Stimulated activated CD8-positive, alpha-beta memory T cell treated with anti-CD3 and anti-CD28 coated beads, Interleukin-15, amount 100 ng/mL, for 1 hour (primary cell): ENCODE measurements at places on chromosomes 7 and 10.

- no peak for DNase-seq
These were observed 130.8 kb downstream of the CUL2 start for GRCh38 chr10:34959321-34959720.

DNA sequence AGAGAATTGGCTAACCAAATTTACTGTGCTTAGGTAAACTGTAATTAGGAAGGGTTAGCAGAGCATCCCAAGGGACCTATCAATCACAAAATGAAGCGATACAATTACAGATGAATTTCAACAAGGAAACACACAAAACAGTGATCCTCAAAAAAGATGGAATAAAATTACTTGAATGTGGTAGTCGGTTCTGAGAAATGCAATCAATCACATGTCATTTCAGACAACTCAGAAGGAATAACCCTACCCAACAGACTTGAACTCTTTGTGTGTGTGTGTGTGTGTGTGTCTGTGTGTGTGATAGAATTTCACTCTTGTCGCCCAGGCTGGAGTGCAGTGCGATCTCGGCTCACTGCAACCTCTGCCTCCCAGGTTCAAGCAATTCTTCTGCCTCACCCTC lies 43.5 kb downstream of the ST8SIA6 start:
- DNase-seq: no peak

GRCh38 chr10:95411635-95412034 lies 120.8 kb upstream of the PDLIM1 start:
- DNase-seq: no peak

GRCh38 chr7:69245646-69246045 lies 352.6 kb upstream of the AUTS2 start:
- DNase-seq: no peak

- no peak for DNase-seq
These were observed 53.5 kb downstream of the DNAJC12 start for GRCh38 chr10:67784474-67784873.

GRCh38 chr10:70832852-70833528 lies 17.2 kb downstream of the SGPL1 start:
- DNase-seq: no peak

DNA sequence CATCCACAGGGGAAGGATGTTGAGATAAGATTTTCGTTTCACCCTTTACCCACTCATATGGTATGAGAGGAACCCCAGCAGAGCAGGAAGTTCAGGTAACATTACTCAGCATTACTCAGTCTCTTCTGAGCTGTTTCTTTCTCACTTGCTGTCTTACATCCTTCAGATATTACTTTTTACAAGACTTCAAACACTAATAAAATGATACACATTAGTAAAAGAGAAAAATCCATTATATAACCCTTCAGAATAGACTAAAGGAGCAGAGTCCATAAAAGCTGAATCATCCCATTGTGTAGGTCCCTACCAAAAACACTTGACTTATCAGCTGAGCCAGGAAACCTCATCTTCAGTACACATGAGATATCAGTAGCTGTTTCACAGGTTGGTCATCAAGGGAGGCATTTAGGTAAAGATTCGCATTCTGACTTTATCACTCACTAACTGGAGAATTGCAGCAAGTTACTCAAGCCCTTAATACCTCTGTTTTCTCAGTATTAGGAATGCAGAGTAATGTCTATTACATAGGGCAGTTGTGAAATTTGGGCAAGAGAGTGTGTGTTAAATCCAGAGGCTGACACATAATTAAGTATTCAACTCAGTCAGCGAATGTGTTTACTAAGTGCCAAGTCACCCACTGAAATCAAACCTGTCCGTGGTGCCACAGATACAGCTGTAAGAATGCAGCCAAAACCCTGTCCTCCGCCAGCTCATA lies 44.7 kb downstream of the KLF6 start:
- DNase-seq: no peak

DNA sequence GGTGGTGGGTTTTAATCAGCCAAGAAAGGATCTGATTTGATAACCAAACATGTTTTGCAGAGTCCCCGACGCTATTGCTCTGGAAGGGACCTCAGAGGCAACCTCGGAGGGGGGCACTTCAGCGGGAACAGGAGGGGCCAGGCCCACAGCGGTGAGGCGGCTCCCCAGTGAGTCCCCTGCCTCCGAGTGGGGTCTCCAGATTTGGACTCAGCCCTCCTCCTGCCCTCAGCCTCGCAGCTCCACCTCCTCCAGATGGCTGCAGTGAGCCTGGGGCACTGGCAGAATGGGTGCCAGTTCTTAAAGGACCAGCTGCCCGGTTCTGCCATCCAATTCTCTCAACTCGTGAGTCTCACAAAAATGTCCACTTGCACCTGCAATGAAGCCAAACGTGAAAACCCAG lies 61.0 kb upstream of the NANOS1 start:
- DNase-seq: no peak

DNA sequence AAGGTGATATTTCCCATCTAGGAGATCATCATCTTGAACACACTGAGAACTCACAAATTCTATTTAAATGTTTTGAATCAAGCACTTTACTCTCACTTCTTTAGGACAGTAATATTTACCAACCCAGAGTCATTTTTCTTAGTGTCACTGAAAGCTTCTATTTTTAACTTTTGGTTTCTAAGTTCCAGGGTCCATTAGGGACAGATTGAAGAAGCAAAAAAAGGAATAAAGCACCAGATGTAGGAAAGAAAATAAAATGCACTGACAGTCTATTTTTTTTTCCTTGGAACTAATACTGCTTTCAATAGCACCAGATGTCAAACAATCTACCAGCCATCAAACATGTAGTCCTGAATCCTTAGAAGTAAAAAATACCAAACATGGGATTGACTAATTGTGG lies 526.7 kb upstream of the LRRN3 start:
- no peak for DNase-seq

GRCh38 chr7:93062599-93062998 lies 55.2 kb downstream of the SAMD9 start:
- no peak for DNase-seq

- no peak for DNase-seq
These were observed 85.2 kb downstream of the HGF start for GRCh38 chr7:81684514-81685269.

DNA sequence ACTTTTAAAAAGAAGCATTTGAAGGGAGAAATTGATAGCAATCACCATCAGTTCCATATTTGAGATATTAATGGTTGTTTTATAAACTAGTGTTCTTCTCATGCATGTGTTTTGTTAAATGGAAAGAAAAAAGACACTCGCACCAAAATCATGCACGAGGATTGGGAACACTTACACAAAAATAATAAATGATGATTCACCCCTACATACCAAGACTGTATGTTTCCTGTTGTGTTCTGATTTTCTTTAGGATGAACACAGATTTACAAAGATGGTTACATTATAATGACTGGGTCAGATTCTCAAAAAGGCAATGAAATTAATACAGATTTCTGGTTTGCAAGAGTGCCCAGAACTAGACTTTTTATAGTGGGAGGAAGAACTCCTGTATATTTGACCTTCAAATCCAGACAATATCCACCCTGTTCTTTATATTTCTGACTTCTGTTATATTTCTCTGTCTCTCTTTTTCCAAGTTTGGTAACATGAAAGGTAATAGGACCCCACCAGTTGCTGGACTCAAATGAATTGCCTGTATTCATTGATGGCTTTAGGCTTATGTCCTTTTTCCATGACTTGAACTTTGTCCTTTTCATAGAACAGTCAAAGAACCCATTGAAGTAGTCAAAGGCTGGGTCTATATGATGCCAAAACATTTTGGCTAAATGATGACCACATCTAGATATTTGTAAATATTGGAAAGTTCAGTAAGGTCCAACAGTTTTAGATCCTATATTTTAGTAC lies 54.4 kb downstream of the SEMA3A start:
- DNase-seq: no peak

GRCh38 chr7:37993060-37993501 lies 72.6 kb downstream of the EPDR1 start:
- no peak for DNase-seq

GRCh38 chr10:95314192-95314918 lies 23.6 kb upstream of the PDLIM1 start:
- no peak for DNase-seq

DNA sequence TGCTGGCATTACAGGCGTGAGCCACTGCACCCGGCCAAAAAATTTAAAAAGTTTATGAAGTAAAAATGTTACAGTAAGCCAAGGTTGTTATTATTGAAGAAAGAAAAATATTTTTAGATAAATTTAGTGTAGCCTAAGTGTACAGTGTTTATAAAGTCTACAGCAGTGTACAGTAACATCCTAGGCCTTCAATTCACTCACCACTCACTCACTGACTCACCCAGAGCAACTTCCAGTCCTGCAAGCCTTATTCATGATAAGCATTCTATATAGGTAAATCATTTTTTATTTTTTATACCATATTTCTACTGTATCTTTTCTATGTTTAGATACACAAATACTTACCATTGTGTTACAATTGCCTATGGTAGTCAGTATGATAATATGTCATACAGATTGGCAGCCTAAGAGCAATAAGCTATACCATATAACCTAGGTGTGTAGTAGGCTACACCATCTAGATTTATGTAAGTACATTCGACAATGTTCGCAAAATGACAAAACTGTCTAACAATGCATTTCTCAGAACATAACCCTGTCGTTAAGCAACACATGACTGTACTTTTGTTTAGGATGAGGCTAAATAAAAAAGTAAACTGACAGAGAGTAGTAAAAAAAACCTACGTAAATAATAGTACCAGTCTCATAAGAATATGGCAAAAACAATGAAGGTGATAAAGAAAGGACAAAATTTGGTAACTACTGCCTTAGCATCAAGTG lies 77.8 kb upstream of the FAM133B start:
- DNase-seq: no peak

GRCh38 chr10:86330778-86331763 lies 35.5 kb downstream of the GRID1 start:
- DNase-seq: no peak

- no peak for DNase-seq
These were observed 10.4 kb downstream of the NXPH1 start for GRCh38 chr7:8443576-8444467.

GRCh38 chr10:71766717-71767419 lies 6.5 kb downstream of the VSIR start:
- no peak for DNase-seq

DNA sequence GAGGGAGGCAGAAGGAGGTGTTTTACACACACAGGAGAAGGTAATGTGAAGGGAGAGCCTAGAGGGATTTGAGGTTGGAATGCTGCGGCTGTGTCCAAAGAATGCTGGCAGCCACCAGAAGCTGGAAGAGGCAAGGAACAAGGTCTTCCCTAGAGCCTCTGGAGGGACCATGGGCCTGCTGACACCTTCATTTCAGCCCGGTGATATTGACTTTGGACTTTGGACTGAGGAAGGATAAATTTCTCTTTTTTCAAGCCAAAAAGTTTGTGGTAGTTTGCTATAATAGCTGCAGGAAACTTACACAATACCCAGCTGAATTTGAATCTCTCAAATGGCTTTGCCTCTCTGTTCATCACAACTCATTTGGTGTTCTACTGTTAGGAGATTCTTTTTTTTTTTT lies 34.6 kb downstream of the UBN2 start:
- DNase-seq: no peak

DNA sequence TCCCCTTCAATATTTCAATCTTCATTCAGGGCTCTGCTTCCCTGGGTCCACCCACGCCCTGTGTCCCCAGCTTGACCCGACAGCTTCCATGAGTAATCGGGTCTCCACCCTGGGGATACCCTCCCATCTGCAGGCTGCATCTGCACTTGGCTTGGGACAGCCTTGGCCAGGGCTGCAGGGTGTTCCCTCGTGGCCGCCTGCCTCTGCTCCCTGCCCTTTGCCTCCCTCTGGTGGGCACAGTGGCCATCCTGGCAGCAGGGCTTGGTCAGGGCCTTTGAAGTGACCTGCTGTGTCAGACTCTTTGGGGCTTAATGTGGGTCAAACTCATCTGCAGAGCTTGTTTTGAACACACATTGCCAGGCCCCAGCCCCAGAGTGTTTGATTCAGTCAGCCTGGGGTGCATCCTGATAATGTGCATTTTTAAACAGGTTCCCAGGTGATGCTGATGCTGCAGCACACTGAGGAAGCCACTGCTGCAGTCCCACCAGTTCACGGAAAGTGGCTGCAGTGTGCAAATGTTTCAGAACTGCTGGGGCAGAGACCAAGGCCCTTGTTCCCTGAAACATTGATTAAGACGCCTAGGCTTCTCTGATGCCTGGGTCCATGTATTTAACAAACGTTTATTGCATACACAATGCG lies 80.7 kb upstream of the SEC61G start:
- DNase-seq: no peak

DNA sequence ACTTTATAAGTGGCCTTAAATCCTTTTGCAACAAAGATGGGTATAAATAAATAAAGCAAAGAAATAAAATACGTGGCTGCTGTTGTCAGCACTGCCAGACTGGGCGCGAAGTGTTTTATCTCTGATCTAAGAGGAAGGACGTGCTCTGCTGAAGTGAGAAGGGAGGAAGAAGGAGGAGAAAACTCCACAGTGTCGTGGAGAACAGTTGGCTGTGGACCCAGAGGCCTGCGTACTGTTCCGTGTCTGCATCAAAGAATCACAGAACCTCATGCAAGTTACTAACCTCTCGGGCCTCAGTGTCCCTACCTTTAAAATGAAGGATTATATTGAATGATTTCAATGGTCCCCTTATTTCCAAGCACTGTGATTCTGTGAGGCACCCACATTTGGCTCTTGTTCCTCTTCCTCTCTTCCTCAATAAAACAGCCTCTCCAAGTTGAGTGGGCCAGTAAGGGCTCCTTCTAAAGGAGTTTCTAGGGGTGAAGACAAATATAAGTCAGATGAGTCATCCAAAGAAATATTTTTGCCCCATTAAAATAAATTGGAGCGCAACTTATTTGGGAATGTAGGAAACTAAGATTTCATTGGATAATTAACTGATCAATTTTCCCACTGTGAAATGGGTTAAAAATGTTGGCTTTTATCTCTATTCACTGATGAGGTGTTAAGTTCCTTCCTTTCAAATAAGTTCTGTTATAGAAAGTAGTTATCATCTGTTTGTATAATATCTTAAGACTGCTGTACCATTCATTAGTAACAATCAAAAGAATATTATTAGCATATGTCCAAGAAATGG lies 126.9 kb upstream of the EFCAB10 start:
- no peak for DNase-seq

- DNase-seq: no peak
These were observed 259.4 kb downstream of the CAMK1D start for GRCh38 chr10:12608761-12609160.

- no peak for DNase-seq
These were observed 180.0 kb downstream of the PARD3 start for GRCh38 chr10:34635111-34635510.

GRCh38 chr7:31023877-31024276 lies 28.2 kb upstream of the ADCYAP1R1 start:
- DNase-seq: no peak

GRCh38 chr7:106813705-106814305 lies 51.3 kb upstream of the PIK3CG start:
- no peak for DNase-seq

GRCh38 chr7:157753713-157754415 lies 417.1 kb downstream of the DNAJB6 start:
- DNase-seq: no peak
